GM12892 (cell line): ENCODE measurements at places on chromosomes 12 and 14.

GRCh38 chr12:5171701-5172100 is 128.0 kb downstream of the KCNA5 start:
- DNase-seq, result no peak

GRCh38 chr14:69635981-69636639 is 24.7 kb downstream of the SUSD6 start:
- no peak for DNase-seq

DNA sequence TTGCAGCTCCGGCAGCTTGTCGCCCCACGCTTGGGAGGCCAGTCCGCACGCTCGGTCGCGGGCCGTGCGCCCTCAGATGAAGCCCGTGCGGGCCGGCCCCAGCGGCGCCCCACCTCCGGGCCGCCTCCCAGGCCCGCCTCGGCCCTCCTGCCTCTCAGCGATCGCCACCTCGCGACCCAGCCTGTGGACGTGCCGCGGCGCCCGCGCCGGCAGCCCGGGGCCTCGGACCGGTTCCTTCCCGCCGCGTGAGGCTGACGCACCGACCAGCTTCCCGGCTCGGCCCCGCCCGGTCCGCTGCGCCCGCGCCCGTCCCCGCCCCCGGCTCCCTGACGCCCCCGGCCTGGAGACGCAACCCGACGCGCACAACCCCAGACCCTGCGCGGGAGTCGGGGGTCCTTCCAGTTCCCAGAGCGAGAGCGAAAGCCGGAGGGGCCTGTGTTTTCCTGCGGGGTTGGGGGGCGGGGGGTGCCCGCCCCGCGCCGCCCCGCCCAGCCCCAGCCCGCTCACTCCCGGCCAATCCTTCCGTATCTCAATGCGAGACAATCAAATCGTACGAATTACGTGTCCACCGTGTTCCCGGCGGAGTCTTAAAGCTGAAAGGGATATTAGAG is at the start of gene ERO1A:
Gene ERO1A (minus strand): TSS at position 78 of the 611 bp plus-strand sequence. CDS start 77 bp downstream, at position 1.
- peak; percentile 50 for DNase-seq

GRCh38 chr14:23722675-23723074 is 86.5 kb downstream of the DHRS2 start:
- DNase-seq, result no peak

GRCh38 chr12:102501773-102502172 is 21.4 kb upstream of the IGF1 start:
- DNase-seq, result no peak

- DNase-seq, result no peak
These were observed 371 bp upstream of the REM2 start for GRCh38 chr14:22882529-22883172.

DNA sequence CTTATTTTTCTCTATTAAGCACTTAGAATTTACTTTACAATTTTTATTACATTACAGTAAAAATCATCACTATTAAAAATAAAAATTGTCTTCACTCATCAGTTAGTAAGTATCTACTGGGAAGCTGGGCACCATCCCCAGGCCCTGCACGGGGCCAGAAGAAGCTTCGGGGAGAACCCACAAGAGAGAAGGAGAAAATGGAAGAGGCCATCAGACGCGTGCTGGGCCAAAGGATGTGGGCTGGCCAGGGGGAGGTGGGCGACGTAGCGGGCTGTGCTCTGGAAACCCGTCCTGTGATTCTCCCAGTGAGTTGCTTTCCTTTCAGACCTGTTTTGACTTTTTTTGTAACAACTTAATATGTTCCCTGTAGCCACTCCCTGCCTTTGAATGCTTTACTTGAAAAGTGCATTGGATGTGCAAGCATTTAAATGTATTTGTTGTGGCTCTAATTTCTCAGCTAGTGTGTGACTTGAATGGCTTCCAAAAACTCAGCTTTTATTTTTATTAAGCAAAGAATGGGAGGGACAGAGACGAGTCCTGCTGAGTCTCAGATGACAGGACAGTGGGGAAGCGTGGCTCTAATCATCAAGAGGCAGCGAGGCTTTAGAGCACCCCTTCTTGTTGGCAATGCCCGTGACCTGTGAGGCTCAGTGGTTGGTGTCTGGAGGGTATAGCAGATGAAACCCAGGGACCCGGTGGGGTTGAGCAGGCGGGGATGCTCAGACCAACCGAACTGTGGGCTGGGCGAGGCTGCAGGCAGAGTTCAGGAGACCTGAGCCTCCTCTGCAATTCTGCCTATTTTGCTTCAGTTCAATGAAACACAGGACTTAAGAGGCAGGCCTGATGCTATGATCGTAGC is 38.8 kb downstream of the SYNE3 start:
- no peak for DNase-seq

DNA sequence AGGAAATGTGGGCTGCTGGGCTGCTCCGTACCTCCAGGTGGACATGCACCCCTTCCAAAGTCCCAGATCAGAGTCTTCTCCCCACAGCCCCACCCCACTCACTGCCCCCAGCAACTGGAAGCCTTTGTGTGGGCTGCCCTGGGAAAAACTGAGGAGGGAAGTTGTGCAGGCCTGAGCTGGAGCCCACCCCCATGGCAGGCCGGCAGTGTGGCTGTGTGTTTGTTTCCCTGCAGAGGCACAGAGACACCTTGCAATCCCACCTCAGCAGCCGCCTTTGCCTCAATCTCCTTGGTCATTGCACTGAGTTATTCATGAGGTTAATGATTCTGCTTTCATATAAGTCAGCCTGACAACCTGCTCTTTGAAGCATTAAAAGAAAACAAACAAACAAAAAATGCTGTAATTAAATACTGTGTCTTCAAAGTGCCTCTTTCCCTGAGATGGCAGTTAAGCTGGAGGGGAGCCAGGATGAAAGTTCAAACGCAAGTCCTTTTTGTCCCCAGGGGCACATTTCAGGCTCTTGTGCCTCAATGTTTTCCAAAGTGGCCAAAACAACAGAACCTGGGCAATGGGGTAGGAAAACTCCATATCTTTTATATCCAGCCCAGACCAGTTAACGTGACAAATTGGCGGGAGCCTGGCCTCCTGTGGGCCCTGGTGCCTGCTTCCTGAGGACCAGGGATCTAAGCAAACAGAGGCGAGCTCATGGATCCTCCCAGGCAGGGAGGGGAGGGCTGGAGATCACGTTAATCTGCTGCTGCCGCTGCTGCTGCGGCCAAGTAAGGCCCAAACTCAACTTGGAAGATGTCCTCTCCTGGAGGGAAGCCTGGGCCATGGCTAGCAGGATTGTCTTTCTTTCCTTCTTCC is 51.9 kb upstream of the TSPAN11 start:
- no peak for DNase-seq

DNA sequence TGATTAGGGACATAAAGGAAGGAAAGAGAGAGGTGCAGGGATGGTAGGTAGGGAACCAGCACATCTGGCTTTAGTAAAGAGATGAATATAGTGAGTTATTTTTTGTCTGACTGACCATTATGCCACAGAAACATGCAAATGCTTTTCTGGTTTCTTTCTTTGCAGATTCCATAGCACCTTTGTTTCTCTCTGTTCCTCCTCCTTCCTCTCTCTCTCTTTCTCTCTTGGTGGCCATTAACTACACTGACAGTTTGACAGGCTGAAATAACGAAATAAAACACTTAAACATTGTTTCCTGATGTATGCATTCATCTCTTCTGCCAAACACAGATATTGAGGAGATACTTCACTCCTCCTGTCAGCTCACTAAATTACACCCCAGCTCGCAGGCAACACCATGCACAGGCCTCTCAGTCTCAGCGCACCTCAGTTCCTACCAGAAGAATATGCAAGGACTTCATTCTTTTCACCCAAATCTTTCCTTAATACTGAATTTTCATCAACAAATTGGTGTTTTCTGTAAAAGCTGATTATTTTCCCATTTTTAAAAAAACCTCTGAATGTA is 406.9 kb upstream of the SOX5 start:
- no peak for DNase-seq

DNA sequence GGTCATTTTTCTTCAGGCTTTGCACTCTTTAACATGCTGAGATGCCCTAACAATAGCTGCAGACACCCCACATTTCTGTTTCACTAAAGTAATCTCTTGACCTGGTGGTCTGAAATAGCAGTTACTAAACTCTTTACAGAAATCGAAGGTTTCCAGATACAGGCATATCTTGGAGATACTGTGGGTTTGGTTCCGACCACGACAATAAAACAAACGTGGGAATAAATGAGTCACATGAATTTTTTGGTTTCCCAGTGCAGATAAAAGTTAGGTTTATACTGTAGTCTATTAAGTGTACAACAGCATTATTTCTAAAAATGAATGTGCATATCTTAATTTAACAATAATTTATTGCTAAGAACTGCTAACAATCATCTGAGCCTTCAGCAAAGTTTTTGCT is 208.7 kb downstream of the EGLN3 start:
- DNase-seq, result no peak

DNA sequence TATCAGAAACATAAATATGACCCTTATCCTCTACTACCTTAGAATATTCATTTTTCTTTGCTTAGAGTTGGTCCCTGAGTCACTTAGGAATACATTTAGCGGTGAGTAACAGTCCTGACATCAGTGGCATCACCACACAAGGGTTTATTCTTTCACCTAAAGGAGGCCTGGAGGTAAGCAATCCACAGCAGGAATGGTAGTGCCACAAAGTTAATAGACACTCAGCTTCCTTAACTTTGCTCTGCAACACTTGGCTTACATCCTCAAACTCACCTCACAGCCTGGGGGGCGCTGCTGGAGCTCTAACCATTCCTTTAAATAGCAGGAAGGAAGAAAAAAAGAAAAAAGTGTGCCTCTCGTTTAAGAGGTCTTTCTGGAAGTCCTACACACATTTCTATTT is 29.1 kb downstream of the BBOF1 start:
- DNase-seq, result no peak

- no peak for DNase-seq
These were observed 1226.8 kb upstream of the FLRT2 start for GRCh38 chr14:84303140-84303539.

GRCh38 chr14:92759679-92760523 is 11.5 kb upstream of the LGMN start:
- DNase-seq, result no peak

DNA sequence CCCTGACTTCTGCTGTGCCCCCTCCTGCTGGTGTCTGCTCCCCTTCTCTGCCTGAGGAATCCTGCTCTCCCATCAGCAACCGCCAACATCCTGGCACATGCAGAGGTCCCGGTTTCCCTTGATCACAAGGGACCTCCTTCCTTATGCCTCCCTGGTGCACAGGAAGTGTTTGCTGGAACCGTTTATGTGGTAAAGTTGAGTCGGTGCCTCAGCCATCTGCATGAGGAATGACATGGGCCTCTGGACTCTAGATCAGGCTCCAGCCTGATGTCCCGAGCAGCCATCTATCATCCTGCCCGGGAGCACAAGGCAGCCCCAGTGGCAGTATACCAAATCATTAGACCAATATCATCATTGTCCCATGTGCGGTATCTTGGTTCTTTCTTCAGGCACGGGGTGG is 90.4 kb downstream of the BORCS5 start:
- no peak for DNase-seq

DNA sequence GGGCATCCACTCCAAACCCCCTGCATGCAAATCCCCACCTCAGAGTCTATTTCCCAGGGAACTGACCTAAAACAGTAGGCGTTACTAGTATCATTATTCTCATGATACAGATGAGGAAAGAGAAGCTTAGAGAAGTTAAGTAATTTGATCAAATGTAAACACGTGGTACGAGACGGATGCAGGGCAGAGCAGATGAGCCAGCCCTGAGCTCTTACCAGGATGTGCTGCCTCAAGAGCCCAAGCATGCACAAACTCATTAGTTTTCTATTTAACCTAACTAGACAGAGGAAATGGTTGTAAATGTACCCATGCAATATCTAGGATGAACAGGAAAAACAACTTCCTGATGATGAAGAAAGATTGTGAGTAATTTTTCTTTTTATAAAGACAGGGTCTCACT is 173.3 kb upstream of the RASSF8 start:
- no peak for DNase-seq

DNA sequence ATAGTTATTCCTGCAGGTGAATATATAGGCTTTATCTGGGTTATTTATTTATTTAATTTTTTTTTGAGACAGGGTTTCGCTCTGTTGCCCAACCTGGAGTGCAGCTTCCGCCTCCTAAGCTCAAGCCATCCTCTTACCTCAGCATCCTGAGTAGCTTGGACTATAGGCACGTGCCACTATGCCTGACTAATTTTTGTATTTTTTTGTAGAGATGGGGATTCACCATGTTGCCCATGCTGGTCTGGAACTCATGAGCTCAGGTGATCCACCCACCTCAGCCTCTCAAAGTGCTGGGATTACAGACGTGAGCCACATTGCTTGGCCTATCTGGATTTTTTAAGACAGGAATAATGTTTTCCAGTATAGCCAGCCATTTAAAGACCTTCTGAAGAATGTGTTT is 2.0 kb downstream of the RAN start:
- no peak for DNase-seq

DNA sequence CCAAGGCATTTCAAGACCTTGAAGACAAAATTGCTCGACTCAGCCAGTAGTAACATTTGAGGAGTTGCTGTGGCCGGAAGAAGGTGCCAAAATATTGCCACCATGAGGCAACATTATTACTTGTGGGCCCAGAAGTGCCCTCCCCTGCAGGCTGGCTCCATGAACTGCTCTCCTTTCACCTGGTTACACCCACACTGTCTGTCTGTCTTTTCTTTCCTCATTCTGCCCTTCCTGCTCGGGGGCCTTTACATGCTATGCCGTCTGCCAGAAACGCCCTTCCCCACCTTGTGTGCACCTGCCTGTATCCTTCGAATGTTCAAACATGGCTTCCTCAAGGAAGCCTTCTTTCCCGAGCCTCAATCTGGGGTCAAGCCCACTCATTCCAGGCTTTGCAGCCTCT is 224.2 kb upstream of the DIO3 start:
- no peak for DNase-seq

- DNase-seq, result no peak
These were observed 36.4 kb upstream of the EML1 start for GRCh38 chr14:99756796-99757195.

DNA sequence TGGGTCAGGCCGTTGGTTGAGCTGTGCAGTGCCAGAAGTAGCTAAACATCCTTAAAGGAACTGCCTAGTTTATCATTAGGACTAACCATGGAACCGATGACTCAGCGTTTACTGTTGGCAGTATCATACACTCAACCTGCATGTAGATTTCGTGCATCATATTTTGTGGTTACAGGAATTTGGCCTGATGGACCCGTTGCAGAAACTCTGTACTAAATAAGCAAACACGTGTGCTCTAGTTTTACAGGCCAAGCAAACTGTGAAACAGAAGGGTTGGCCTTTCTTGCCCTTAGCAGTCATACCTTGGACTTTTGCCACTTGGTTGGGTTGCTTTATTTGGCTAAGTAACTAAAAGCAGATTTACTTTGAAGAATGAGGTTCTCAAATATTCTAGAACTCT is 35.6 kb downstream of the DGLUCY start:
- no peak for DNase-seq

GRCh38 chr12:11059041-11059440 is 3.1 kb downstream of the TAS2R46 start:
- DNase-seq, result no peak

GRCh38 chr12:116200812-116201211 is 76.7 kb downstream of the MED13L start:
- DNase-seq, result no peak
